ENCODE measurements at places on chromosomes 2 and 18.

- peak; percentile 76 for DNase-seq
Measured at GRCh38 chr18:8548186-8548585, 61.1 kb upstream of the RAB12 start.

GRCh38 chr2:126038861-126039260 is 617.1 kb upstream of the GYPC start:
- no peak for DNase-seq

DNA sequence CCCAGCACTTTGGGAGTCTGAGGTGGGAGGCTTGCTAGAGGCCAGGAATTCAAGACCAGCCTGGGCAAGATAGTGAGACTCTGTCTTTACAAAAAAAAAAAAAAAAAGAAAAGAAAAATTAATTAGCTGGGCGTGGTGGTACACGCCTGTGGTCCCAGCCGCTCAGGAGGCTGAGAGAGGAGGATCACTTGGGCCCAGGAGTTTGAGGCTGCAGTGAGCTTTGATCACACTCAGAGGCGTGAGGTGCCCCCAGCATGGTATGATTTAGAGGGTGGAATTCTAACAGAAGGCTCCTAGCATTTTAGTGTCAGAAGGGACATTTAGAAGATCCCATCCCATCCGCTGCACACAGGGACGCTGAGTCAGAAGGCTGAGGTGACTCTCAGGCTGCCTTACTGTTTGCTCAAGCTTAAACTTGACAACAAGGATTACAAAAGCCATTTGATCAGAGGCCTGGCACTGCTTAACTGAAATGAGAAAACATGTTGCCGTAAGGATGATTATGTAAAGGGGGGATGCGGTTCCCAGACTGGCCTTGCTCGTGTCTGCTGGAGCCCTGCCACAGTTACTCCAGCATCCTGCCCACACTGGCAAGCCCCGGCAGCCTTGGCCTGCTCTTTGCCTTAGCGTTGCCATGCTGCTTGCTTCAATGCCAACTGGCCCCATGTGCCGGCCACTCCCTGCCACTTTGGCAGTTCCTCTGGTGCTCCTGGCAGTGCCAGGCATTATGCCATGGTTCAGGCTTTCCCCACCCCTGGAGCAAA is 45.6 kb upstream of the SLC1A4 start:
- DNase-seq, result peak; percentile 63

- DNase-seq, result no peak
Measured at GRCh38 chr2:162070228-162070936, 3.6 kb downstream of the DPP4 start.

GRCh38 chr2:27795868-27796277 is 24.4 kb downstream of the MRPL33 start:
- no peak for DNase-seq

- DNase-seq, result no peak
Measured at GRCh38 chr2:113233593-113234550, 44.8 kb downstream of the PAX8 start.

GRCh38 chr2:1512321-1513289 is 99.3 kb downstream of the TPO start:
- no peak for DNase-seq

DNA sequence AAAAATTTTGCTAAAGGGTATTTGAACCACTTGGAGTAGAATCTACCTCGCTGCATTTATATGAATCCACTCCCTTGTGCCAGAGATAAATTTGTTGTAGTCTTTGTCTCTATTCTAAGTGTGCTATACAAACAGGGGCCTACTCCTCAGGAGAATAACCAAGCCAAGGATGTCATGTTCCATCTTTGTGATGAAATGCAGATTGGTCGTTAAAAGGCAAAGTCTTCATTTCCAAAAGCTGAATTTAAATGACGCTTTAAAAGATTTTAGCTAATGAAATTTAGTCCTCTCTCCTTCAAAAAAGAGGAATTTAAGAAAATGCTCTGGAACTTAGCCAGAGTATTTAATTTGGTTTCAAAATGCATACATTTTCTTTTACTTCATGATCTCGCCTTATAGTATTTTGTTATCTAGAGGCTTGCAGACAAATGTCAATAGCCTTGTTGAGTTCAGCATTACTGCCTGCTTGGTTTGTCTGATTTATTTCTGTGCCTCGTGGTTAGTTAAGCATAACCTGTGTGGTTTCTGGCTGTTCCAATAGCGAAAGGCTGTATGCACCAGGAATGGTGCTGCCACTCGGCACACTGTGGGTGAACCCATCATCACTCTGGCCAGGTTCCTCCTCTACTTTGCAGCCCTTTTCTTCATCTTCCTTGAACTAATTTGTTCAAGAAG is 417.6 kb downstream of the ZNF521 start:
- no peak for DNase-seq

DNA sequence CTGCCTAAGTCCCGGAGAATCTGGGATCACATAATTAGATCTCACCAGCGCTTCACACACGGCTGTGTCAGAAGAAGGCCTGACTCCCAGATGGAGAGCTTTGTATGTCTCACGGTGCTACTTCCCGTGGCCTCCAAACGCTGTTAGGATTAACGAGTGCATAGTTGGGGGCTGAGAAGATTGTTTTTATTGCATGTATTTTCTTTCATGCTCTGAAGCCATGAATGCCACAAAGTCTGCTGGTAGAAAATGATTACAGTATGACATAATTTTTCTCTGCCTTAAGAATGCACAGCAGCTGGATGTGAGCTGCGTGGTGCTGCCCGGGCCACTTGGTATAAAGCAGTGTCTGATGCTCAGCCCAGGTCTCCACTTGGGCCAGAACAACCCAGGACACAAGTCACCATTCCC is 166.5 kb downstream of the SEPTIN10 start:
- peak; percentile 42 for DNase-seq

DNA sequence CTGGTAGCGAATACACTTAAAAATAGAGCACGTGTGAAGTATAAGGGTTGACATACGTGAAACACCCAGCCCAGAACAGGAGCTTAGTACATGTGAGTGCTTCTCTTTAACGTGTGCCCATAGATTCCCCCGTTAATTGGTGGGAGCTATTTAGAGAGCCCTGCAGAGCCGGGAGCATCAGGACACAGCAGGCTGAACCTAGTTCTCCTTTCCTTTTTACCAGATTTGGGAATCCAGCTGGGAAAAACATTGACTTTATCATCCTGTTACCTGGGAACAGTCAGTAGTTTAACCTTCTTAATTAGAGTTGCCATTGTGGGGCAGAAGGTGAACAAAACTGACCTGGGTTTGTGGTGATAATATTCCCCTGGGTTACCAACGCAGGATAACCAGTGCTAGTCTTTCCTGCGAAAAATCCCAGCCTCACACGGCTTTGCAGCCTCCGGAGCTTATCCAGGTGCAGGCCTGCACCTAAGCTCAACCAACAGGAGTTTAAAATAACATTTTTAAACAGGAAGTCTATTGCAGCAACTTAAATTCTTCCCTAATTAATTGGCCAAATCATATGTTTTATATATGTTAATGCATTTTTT is 78.1 kb upstream of the SPTBN1 start:
- DNase-seq, result no peak

DNA sequence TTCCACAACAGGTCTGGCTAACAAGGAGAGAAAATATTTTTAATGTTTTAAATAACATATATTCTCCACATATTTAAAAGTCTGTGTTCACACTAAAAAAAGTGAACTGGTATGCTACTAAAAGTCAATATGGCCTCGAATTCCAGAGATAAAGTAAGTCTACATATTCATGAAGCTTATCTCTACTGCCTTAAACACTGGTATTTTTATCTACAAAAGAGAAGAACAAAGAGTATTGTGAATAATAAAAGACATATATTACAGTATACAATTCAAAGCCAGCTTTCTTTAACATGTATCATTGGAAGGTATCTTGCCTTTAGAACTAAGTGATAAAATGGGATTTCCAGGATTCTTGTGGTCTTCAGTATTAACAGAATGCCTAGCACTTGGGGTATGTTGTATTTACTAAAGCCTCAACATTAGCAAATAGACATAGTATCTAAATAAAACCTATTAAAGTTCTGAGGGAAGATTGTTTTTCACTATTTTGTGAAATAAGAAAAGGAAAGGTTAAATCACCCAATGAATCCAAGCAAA is 302.8 kb upstream of the CCDC68 start:
- no peak for DNase-seq

DNA sequence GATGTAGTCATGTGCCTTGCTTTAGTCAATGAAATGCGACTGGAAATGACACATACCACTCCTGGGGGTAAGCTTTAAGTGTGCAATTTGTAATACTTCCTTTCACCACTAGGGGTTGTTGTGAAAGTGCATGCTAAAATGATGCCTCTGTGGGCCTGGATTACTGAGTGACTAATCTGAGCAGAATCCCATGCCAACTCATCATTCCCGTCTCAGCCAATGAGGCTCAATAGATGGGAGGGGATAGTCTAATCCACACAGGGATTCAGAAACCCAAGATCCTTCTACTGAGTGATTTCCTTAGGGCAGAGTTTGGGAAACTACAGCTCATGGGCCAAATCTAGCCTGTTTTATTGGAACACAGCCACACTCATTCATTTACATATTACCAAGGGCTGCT is 54.0 kb downstream of the HRH4 start:
- DNase-seq, result no peak

- DNase-seq, result no peak
Measured at GRCh38 chr2:120854766-120855530, 119.3 kb downstream of the GLI2 start.

DNA sequence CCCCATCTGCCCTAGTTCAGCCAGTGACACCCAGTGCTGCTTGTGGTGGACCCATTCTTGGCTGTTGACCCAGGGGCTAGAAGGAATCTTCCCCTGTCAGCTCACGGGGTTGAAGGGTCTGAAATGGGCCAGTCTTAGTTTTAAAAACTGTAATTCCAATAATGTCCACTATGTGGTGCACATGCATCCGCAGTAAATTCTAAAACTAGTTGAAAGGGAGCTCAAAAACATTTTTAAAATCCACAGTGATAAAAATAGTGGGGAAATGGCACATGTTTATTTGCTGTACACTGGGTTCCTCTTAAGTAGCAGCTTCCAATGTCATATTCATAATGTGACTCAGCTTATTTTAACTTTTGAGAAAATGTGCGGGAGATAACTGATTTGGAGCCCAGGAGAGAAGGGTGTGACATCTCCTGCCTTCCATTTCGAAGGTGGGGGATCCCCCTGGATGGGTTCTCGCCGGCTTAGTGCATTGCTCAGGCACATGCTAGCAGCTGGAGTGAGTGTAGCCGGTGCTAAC is 32.8 kb downstream of the GRHL1 start:
- DNase-seq, result no peak

GRCh38 chr2:149155196-149155969 is 116.9 kb downstream of the LYPD6B start:
- DNase-seq, result no peak

DNA sequence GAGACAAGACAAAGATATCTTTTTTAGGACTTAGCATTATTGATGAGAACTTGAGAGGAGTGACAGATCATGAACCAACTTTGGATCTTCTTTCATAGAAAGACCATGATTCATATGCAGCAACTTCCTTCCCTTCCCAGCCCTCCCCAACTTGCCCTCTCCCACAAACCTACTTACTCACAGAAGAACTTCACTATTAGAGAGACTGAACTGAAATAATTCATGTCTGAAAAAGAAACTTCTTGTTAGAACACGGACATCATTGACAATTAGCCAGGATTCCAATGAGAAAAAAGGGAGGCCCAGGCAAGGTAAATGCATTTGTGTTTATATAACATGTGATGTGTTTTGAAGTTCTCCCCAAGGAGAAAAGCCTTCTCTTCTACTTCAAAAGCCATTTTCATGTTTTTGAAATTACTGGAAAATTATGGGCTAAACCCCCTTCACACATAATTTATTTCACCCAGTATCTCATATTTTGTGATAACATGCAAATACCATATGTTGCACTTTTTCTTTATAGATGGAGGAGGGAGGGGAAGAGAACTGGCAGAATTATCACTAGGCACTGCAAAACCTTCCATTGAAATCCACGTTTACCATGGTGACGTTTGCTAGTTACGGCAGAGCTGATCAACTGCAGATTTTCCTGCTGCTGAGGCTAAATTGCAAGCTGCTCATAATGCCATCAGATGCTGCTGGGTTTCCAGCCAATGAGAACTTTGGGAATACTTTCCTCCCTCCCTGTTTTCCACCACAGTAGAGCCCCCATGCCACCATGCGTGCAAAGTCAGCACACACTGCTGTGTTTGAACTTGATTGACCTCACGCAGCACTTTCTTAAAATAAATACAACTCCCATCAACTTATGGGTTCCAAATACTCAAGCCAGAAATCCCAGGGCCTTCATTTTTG is 294.7 kb downstream of the MEIS1 start:
- no peak for DNase-seq

- peak; percentile 92 for DNase-seq
Measured at GRCh38 chr2:190468814-190469569, 60.8 kb downstream of the MFSD6 start.

- DNase-seq, result peak; percentile 32
Measured at GRCh38 chr2:42249887-42250286, 80.7 kb downstream of the EML4 start.

DNA sequence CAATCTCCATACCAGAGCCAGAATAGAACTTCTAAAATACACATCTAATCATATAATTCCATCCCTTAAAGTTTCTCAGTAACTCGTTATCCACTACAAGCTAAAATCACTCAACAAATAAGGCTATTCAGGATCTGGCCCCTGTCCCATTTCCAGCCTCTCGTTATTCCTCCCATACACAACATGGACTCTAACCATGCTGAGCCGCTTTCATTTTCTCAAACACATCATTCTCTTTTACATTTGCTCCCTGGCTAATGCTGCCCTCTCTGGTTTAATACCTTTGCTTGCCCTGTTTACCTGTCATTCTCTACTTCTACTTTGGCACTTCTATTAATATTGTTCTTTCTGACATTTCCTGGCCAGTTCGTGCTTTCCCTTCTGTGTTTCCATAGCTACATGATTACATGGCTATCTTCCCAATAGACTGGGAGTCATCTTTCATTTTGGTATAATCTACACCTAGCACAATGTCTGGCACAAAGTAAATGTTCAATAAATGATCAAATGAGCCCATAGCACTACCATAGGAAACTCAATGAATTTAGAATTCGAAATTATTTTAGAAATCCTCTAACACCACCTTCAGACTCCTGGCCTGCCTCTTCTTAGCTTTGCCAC is 163.6 kb upstream of the VRK2 start:
- no peak for DNase-seq

DNA sequence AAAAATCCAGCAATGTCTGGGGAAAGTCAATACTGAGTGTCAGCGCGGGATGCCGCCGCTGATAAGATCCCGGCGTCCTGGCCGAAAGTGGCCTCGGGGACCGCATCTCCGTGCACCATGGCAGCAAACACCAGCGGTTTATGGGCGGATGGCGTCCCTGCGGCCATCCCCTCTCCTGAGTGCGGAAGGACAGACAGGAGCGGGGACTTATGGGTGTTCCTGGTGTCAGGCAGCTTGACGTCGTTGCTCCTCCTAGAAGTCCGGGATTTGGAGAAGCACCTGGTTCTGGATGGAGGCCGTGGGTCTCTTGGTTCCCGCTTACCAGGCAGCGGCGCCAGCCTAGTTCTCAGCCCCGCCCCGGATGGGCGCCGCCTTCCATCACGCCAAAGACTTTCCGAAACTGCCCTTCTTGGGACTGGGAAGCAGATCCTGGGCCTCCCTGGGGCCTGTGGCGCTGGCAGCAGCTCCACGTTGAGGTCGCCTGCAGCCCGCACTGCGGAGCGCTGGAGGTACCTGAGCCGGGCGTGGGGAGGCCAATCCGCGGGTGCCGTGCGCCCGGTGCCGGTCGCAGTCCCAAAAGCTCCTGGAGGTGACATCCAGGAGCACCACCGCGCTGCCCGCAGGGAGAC is 119.1 kb downstream of the CCDC74A start:
- DNase-seq, result no peak
